ENCODE measurements at places on chromosomes 6 and 20.

- no peak for DNase-seq
Measured at GRCh38 chr20:4067600-4068261, 52.4 kb upstream of the RNF24 start.

DNA sequence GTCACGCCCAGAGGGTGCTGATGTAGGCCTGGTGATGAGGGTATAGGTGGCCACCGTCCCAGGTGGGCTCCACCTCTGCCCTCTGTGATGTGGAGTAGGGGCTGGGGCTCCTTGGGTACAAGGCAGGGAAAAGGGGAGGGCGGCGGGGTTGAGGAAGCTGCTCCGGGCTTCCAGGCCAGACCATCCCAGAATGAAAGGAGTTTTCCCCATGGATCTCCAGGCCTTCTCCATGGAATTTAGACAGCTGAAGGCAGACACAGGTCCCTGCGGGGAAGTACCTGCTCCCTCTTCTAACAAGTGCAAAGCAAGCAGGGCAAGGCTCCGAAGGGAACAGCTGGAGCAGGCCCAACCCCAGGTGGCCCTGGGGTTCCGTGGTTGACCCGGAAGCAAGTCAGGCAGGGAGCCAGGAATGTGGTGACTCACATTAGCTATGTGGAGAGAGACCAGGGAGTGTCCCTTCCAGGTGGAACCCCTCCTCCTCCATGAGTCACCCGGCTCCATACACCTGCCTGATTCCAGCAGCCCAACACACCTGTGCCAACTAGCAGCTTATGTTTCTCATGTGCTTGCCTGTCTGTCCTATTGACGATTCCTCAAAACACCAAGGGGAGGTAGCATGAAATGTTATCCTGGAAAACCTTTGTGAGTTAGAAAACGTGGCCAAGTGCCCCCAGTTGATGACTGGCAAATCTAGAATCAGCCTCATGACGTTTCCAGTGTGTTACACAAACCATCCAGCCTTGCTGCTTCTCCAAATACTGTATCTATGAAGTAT lies 59.7 kb upstream of the SNX9 start:
- DNase-seq: no peak

- no peak for DNase-seq
Measured at GRCh38 chr6:108684771-108685329, 124.1 kb downstream of the FOXO3 start.

DNA sequence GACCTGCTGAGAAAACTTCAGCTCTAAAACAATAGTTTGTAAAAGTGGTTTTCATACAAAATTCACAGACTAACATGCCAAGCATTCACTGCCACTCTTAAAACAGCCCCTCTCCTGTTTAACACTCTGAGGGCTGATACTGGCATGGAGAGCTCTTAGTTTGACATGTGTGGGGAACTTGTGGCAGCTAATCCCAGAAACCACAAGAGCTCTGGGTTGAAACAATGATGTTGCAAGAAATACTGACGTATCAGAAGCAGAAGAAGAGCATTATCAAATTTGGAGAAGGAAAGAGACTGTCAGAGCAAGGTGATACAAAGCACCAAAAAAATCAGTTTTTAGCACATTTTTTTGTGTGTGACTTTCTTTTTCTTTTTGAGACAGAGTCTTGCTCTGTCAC lies 5.1 kb downstream of the BEND3 start:
- no peak for DNase-seq
